ENCODE measurements at places on chromosomes 5 and 9.
A peak's percentile ranks its signal among the peaks of the same experiment; 100 is the strongest.

- DNase-seq = peak; percentile 17
Observed at GRCh38 chr9:22911632-22912031, 465.0 kb downstream of the DMRTA1 start.

GRCh38 chr5:30768056-30768690 lies 425.3 kb upstream of the CDH6 start:
- DNase-seq = no peak

GRCh38 chr9:4742246-4742645 lies 1.2 kb upstream of the AK3 start:
- no peak for DNase-seq

DNA sequence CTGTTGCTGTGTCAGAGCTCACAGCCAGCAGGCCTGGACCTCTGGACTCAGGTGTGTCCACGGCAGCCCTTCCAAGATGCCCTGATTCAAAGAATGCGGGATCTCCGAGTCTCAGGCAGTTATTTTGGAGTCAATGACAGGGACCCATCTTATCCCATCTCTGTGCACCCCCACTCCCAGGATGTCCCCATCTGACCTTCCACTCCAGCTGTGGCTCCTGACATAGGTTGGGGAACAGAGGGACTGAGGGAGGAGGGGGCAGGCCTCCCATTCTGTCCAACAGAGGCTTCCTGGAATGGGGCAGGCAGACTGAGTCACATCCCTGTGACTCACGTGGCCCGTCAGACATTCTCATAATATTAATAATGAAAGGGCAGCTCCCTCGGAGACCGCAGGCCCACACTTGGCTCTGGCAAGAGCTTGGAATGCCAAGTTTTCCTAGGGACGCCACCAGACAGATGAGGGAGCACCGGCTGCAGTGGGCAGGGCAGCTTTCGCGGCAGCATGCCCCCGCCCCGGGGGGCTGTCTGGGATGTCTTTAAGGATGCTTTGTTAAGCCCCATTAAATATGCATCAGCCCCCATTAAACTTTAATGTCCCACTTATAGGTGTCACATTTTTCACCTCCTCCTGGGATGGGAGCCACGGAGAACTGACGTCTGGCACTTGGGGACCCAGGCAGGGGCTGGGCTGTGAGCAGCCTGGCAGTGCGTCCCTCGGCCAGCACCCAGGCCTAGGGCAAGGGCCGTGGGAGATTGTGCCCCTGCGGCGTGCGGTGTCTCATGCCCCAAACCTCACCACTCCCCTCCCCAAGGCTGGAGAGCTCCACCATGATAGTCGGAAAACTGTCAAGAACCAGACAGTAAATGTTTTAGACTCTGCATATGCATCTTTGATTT lies 23.6 kb upstream of the FIBCD1 start:
- DNase-seq = no peak

DNA sequence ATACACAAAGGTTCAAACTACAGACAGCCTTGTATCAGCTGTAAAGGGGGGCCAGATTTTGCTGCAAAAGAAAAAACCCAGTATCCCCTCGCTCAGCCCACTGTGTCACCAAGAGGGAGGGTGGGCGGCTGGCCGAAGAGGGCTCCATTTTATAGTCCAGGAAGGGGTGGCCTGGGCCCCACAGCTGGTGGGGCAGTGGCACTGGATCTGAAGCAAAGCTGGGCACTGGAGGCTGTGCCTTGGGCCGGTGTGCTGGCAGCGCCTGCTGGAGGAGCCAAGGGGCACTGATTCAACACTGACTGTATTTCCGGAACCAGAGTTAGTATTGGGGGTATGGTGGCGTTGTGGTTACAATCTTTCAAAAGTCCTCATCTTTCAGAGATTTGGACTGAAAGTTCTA lies 9.1 kb downstream of the BRD3 start:
- DNase-seq = no peak

GRCh38 chr5:154970759-154971158 lies 29.9 kb downstream of the MRPL22 start:
- no peak for DNase-seq

GRCh38 chr5:132979367-132979940 lies 16.0 kb upstream of the AFF4 start:
- DNase-seq = no peak

GRCh38 chr5:133340822-133341221 lies 271.5 kb downstream of the FSTL4 start:
- peak; percentile 30 for DNase-seq

- peak; percentile 33 for DNase-seq
Observed at GRCh38 chr9:108017671-108018070, 528.1 kb upstream of the KLF4 start.

GRCh38 chr5:159316519-159317383 lies 13.5 kb downstream of the IL12B start:
- DNase-seq = peak; percentile 76

GRCh38 chr5:171537070-171537849 lies 117.8 kb downstream of the FGF18 start:
- no peak for DNase-seq

DNA sequence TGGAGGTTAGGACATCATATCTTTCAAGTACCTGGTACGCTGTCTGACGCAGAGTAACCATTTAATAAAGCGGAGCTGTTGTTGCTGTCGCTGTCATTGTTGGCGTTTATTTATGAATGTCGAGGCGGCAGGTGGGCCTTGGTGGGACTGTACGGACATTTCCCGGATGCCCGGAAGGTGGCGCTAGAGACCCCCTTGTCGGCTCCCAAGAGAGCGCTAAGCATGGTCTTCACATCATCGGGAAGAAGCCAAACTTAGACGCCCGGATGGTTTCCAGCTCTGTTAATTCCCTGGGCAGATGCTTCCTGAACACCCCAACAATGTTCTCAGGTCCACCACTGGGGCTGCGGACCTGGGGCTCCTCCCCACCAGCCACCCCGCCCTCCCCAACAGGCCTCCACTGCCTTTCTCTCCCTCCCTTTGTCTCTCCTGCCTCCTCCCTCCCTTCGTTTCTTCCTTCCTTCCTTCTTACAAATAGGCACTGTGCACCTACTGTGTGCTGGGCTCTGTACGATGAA lies 54.1 kb downstream of the DUSP1 start:
- peak; percentile 87 for DNase-seq

- DNase-seq = no peak
Observed at GRCh38 chr9:7258688-7259396, 501.1 kb downstream of the KDM4C start.

DNA sequence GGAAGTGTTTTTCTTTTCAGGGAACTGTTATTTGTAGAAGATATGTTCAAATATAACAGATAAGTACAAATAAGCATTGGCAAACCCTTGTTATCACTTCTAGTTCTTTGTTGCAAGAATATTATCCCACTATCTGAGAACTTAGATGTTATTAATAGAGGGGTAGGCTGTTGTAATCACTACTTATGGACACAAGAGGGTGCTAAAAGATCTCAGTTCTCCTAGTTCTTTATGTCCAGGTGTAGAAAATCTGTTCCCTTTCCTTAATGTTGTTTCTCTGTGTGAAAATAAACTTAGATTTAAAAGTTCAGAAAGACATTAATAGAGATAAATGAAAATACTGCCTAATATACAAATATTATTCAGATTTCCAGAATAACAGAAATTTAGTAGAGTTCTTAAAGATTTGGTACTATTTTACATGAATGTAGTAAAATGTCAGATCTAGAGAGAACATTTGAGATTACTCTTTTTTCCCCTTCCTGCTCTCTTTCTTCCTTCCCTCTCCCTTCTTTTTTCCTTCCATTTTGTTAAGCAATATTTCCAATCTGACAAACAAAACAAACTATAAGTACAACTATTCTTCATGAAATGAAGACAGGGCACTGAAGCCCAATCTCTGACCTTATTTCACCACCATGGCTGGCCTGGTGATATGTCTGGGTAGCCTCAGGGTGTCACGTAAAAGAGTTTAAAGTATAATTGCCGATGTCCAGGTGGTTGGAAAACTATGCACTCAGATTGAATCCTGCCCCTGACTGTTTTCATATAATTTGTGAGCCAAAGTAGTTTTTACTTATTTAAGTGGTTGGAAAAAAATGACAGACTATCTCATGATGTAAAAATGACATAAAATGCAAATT lies 43.6 kb upstream of the C5orf46 start:
- DNase-seq = peak; percentile 75

DNA sequence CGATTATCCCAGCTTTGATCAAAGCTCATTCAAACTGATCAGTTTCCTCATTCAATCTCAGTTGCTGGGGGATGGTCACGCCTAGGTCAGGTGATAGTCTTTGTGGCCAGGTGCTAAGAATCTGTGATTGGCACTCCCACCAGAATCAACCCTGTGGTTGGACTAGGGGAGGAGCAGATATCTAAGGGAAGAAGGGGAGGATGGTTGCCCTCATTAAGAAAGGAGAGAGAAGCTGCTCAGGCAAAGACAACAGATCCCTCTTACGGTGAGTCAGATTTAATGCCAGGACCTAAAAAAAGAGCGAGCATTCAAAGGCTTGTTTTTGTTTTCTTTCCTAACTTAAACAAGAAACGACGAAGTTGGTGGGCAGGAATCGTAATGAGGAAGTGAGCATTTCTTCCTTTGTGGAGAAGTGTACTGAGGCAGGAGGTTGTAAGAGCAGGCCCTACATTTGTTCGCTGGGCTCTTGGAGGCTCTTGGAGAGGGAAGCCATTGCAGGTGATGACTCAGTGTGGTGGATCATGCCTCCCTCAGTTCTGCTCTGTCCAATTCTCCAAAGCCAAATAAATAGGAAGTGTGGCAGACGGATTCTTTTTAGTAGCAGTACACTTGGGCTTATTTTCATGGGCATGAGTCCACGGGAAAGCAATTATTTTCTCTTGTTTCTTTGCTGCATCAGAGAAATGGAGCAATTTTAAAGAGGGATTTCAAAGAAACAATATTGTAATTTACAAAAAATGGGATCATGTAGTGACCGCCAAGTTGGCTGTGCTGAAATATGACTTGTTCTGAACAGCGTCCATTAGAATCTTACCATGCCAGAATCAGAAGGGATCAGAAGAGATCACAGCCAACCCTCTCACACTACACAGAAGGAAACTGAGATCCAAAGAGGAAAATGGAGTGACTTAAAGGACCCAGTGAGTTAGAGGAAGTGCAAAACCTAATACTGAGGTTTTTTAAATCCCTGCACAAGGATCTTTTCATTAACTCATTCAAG lies 18.7 kb upstream of the TGFBR1 start:
- no peak for DNase-seq

- no peak for DNase-seq
Observed at GRCh38 chr5:56228631-56229030, 4.5 kb downstream of the ANKRD55 start.

DNA sequence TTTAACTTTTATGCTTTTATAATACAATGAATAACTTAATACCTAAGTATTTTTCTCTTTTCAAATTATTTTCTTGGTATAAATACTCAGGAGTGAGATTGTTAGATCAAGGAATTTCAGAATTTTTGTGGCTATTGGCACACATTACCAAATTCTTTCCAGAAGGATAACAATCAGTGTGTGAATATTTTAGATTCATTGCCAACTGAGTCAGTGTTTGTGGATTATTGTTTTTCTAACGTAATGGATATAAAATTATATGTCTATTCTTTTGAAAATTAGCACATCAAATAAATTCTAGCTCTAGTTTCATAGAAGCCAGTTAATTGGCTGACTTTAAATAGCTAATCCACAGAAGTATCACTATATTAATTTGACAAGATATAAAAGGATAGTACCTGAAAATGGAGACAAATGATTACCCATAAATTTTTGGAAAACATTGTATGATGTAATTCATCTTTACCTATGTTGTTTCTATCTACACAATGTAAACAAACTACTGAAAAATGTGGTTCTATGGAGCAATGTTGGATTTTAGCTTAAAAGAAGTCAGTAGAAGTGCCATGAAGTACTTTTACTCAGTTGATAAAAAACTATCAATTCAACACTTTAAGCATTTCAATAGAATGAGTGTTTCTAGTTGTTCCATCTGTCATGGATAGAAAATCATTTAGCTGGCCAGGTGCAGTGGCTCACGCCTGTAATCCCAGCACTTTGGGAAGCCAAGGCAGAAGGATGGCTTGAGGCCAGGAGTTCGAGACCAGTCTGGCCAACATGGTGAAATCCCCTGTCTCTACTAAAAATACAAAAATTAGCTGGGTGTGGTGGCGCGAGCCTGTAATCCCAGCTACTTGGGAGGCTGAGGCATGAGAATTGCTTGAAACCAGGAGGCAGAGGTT lies 185.1 kb downstream of the ADAMTSL1 start:
- DNase-seq = no peak

- no peak for DNase-seq
Observed at GRCh38 chr9:126208216-126208758, 118.3 kb upstream of the MVB12B start.

GRCh38 chr9:98575379-98576346 lies 133.1 kb downstream of the GABBR2 start:
- no peak for DNase-seq
